ENCODE measurements at places on chromosomes 4 and X.
A peak's percentile ranks its signal among the peaks of the same experiment; 100 is the strongest.

DNA sequence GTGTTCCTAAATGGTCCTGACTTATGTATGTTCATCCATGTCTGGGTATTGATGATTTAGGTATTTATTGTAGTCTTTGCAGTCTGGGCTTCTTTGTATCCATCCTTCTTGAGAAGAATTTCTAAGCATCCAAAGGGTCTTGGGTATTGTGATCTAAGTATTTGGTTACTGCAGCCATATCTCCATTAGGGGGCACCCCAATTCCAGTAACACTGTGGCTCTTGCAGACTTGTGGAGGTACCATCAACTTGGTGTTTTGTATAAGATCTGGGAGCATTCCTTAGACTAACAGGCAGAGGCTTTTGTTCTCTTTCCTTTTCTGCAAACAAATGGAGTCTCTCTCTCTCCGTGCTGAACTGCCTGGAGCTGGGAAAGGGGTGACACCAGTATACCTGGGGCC is 113.7 kb upstream of the NEXMIF start:
- DNase-seq, result no peak

DNA sequence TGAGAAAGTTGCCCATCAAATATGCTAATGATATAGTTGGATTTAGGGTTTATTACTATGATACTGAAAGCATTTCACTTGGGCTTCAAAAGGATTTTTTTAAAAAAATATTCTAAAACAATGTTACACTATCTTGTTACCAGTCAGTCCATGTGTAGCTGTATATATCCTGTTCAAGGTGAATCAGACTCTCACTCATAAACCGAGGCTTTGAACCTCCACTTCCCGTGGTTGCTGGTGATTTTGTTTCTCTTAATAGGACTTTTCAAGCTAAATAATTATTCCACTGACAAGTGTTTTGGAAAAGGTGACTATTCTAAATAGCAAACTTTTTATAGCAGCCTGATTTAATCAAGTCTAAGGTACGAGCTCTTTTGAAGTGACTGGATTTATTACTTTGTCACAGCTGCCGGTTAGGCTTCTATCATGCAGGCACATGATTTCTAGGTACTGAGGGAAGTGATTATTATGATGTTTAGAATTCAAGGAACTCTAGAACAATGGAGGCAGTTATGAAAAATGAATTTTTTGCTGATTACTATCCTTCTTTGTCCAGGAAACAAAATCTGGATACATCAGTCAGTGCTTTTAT is 287.7 kb downstream of the KCTD8 start:
- DNase-seq, result no peak

DNA sequence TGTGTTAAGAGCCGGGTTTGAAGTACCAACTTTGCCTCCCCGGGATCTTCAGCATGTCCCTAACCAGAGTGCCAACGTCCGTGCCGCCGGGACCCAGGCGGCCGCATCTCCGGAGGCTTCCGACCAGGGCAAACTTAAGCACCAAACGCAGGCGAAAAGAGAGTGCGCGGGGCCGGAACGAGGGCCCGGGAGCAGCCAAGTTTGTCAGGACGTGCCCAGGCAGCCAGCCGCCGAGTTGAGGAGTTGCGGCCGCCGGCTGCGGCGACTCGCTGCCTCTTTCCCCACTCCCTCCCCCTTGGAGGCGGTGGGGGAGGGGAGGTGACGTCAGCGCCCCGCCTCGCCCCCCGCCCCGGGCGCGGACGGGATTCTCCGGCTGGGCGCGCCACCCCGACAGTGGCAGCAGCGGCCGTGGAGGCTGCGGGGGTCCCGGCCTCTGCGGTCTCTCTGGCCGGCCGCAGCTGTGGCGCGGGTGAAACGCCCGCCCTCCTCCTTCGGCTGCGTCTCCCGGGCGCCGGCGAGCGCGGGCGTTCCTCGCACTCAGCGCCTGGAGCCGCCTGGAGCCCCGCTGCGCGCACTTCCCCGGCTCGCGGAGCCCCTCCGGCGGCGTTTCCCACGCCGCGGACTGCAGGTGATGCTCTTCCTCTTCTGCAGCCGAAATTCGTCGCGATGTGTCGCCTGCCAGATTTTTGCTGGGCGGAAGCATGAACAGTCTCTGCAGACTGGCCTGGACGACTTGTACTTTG is 2.9 kb upstream of the FAT1 start:
- peak; percentile 48 for DNase-seq

DNA sequence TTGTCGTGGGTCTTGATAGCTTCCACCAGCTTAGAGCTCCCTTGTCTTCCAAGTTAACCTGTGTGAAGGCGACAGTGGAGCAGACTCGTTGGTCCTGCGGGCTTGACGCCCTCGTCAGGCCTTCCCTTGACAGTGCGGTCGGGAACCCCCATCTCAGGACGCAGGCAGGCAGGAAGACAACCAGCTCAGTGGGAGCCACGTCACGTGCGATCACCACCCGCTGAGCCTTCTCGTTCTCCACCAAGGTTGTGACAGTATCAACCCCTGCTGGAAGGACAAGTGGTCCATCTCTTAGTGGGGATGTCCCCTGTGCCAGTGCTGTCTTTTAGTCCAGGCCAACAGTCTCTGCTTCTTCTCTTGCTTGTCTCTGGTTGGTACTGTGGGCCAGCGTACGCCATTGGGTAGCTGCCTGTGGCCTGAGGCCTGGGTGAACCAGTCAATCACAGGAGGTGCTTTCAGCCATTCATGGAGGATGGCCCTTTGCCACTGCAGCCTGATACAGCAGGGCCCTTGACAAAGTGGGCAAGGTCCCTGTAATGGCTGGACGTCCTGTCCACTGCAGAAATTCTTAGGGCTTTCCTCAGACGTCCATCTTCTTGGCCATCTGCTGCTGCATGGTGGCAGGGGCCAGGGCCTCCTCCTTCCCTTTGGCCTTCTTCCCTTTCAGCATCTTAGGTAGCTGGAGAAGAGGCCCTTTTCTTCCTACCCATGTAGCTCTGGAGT is 31.4 kb downstream of the RGS12 start:
- no peak for DNase-seq

DNA sequence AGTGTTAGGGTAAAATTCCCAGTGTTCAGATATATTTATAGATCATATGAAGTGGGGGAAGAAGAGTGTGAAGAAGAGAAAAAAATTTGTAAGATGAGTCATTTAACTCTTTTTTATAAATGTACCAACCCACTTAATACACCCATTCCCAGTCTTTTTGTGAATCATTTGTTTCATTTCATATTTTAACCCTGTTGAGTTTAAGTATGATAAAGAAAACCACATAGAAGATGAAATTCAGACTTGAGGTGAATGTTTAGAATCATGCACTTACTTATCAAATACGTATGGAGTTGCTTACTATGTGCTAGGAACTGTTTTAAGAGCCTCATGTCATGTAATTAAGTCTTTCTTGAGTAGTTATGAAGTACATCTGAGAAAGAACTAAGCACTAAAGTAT is 56.6 kb upstream of the DAPP1 start:
- no peak for DNase-seq

DNA sequence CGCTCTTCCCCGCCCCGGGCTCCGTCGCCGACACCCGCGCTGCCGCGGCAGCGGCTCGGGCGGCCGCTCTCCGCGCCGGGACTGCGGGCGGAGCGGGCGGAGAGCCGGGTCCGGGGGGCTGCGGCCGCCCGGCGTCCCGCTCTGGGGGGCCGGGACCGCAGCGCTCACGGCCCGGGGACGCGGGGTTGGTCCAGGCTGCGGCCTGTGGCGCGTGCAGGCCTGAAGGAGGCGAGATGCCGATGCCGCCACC is 492 bp downstream of the GALNT7 start:
- DNase-seq, result no peak

DNA sequence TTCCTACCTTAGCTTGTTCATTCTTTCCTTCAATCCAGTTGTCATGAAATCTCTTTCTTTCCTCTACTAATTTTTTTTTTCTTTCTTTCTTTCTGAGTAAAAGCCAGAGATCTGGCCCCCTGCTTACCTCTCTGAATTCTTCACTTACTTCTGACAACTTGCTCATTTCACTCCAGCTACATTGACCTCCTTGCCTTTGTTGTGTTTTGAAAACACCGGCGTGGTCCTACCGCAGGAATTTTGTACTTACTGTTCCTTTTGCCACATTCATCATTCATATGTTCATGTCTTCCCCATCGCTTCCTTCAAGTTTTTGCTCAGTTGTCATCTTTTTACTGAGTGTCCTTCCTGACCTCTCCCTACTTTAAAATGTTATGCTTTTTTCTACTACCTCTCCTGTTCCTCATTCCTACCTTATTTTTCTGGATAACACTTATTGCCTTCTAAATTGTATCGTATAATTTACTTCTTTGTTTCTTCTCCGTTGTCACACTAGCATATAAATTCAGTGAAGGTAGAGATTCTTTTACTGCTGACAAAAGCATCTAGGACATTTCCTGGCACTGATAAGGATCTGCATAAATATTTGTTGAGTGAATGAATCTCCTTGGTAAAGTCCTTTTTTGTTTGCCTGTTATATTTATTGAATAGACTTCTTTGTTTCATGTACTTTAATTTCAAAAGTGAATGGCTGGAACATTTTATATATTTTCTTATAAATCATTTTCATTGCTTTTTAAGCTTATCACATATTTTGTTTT is 74.4 kb downstream of the NFKB1 start:
- DNase-seq, result no peak
